Pons (tissue), 1 donor: ENCODE measurements at places on chromosomes 7 and 10.

GRCh38 chr10:21194510-21194993, 297.4 kb upstream of the NEBL start:
- peak; percentile 55 for DNase-seq

DNA sequence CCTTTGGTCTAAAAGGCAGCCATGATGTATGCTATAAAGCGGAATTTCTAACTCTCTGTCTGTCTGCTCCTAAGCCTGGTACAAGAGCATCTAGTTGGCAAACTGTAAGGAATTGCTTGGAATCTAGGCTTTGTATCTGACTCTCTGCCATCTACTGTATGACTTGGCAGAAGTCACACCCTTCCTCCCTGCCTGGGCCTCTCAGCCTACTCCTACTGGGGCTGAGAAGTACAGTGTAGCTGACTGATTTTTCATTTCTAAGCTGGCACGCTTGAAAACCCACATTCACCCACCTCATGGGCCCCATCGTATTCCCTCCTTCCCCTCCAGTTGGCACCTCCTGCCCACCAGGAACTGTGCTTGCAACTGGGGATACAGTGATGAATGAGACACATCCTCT, 435.2 kb downstream of the PLXNA4 start:
- DNase-seq, result no peak

DNA sequence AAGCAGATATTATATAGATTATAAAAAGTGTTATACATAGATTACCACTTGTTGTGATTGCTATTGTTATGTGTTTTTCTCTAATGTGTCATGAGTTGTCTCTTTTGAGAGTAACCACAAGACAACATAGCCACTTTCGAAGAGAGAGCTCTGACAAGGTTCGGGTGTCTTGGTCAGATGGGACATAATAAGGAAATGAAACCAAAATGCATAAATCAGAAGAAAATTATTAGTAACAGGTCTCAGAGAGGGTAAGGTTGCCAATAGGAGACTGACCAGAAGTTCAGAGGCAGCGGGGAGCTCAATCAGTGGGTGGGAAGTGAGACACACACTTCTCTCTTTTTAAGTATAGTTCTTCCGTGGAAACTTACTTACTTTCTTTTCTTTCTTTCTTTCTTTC, 639.2 kb upstream of the POT1 start:
- no peak for DNase-seq

- DNase-seq, result peak; percentile 72
Measured at GRCh38 chr7:77425101-77426051, 9.2 kb upstream of the GSAP start.

GRCh38 chr7:156356551-156356950, 284.0 kb upstream of the RNF32 start:
- no peak for DNase-seq

- DNase-seq, result no peak
Measured at GRCh38 chr7:44979481-44980392, 922 bp upstream of the MYO1G start.

- no peak for DNase-seq
Measured at GRCh38 chr10:62996925-62997324, 136.2 kb upstream of the NRBF2 start.

DNA sequence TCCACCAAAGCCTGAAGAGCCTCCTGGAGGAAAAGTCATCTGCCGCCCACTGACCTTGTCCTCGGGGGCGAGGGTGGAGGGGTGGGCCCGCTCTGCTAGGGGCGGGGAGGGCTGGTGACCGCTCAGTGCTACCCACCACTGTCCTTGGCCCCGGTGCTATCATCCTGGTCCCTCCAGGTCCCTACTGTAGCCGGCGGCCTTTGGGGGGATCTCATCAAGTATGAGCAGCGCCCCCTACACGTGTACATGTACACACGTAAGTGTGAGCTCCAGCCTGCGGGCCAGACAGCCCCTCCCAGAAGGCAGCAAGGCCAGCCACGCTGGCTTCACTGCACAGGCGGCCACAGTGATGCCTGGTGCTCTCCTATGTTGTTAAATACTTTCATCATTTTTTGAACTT, 19.6 kb downstream of the TTYH3 start:
- DNase-seq, result no peak

DNA sequence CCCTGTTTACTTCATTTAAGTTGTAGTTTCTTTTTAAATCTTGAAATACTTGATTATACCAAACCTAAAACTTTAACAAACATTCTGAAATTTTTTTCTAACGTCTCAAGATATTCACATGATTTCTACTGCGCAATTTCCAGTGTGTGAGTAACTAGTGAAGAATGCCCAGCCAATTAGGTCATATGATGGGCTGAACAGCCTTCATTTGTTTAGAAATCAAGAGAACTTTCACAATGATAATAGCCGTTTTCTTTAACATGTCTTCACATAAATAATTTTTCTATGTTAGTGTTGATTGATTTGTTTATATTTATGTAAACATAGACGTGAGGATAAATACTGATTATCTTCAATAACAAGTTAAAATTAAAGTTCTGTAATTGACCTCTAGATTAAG, 21.8 kb downstream of the STAM start:
- DNase-seq, result peak; percentile 93

- DNase-seq, result peak; percentile 5
Measured at GRCh38 chr7:17773289-17773626, 167.0 kb downstream of the SNX13 start.

DNA sequence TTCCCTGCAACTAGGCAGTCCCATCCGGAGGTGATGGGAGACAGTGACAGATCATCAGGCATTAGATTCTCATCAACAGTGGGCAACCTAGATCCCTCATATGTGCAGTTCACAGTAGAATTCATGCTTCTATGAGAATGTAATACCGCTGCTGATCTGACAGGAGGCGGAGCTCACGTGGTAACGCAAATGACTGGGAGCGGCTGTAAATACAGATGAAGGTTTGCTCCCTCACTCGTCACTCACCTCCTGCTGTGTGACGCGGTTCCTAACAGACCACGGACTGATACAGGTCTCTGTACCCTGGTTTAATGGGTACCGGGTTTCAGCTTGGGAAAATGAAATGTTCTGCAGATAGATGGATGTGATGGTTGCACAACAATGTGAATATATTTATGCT, 47.8 kb upstream of the PIK3AP1 start:
- no peak for DNase-seq

DNA sequence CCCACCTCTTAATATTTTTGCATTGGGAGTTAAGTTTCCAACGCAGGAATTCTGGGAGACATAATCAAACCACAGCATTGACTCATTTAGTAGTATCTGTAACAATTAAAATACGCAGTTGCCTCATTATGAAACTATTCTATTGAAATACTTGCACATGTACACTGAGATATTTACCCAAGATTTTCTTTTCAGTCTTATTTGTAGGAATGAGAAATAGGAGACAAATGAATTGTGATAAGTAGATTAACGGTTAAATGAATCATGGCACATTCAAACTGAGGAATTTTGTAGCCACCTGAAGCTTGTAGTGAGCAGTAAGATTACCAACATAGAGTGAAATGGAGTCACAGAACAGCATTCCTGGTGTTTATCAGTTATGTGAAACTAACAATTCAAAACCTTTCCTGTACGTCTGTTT, 18.1 kb downstream of the RP9 start:
- no peak for DNase-seq

- peak; percentile 62 for DNase-seq
Measured at GRCh38 chr7:106023369-106024322, 60.6 kb downstream of the CDHR3 start.

GRCh38 chr10:239109-239508, 103.9 kb downstream of the ZMYND11 start:
- DNase-seq, result no peak

DNA sequence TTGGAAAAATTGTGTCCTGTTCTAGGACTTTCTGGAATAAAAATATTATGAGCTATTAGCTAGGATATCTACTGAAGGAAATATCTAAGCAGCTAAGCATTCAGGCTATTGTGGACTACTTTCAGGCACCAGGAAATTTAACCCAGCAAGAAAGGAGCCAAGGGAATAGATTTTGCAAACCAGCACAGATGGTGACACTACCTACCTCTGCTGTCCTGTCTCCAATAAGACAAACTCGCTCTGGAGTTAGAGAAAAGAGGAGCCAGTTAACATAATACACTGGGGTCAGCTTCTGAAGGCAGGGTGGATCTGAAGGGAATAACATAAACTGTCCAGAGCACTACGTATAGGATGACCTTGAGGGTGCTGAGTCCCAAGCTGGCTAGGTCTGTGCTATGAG, 223.7 kb upstream of the PRSS58 start:
- DNase-seq, result no peak

- no peak for DNase-seq
Measured at GRCh38 chr10:110304394-110304779, 333 bp downstream of the SMNDC1 start.

GRCh38 chr7:14381936-14382335, 392.5 kb upstream of the ETV1 start:
- no peak for DNase-seq

- DNase-seq, result no peak
Measured at GRCh38 chr7:13742126-13742525, 247.3 kb downstream of the ETV1 start.

DNA sequence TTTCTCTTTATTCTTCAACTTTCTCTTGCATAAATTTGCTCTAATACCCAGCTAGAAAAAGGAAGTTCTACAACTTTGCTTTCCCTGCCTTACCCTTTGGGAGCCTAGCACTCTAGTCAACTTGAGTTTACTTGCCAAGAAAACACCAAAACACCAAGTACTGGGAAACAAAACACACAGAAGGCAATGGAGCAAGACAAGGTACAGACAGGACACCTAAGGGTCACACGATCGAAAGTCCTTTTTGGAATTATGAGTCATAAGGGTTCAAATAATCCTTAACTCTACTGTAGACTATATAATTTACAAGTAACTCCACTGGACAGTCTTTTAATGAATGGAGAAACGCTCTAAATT, 42.6 kb upstream of the ANAPC16 start:
- DNase-seq, result no peak

DNA sequence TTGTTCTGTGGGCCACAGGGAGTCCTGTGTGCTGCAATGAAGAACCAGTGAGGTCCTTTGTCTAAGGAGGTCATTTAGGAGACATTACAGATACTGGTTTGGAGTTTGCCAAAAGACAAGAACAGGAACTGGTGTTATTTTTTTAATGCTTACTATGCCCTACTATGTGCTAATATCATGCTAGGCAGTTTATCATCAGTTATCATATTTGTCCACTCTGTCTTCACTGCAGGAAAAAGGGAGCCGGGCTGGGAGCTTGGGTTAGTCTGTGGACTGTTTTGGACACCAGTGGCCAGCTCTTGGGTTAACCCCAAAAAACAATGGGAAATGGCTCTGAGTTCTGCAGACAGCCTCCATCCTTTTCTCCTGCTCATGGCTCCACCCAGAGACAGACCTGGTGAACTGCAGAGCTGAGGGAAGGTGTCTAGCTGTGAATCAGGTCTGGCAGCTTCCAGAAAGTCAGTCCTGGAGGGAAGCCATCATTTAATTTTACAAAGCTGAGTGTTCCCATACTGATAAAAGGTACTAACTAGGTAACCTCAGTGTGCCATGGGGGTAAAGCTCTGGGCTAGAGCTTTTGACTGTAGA, 101.2 kb upstream of the ZNF746 start:
- peak; percentile 36 for DNase-seq

DNA sequence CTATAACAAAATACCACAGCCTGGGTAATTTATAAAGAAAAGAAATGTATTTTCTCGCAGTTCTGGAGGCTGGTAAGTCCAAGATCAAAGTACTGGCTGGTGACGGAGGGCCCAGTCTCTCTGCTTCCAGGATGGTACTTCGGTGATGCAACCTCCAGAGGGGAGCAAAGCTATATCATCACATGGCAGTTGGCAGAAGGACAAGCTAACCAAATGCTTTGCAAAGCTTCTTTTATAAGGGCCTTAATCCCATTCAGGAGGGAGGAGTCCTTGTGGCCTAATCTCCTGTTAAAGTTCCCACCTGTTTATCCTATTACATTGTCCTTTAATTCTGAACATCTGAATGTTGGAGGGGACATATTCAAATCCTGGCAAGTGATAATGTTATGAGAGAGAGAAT, 134.1 kb upstream of the SP4 start:
- no peak for DNase-seq

DNA sequence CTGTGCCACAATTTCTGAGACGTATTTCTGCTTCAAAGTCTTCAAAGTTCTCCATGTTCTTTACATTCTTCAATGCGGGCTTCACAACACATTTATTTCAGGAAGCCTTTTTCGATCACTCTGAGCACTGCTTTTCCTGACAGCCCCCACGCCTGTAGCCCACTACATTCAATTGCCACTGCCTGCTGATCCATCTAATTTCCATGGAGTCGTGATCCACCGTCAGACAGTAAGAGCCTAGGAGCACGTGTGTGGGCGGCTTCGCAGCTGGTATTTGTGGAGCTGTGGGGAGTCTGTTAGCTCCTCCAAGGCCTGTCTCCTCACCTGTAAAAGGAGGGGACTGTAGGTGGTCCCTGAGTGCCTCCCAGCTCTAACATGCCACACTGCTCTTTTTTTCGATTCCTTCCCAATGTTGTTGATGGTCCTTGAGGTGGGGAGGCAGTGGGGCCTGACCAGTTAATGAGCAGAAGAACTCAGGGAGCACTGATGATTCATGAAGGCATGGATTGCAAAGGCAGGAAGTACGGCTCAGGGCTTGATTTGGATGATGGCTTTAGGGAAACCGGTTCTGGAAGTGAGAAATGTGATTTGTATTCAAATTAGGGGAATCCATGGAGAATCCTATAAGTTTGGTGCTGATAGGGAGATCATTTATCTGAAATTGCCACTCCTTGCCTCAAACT, 401.1 kb upstream of the PODXL start:
- no peak for DNase-seq

- peak; percentile 30 for DNase-seq
Measured at GRCh38 chr7:13181216-13181615, 493.8 kb downstream of the ARL4A start.

- no peak for DNase-seq
Measured at GRCh38 chr10:29268011-29268410, 20.9 kb upstream of the LYZL1 start.

DNA sequence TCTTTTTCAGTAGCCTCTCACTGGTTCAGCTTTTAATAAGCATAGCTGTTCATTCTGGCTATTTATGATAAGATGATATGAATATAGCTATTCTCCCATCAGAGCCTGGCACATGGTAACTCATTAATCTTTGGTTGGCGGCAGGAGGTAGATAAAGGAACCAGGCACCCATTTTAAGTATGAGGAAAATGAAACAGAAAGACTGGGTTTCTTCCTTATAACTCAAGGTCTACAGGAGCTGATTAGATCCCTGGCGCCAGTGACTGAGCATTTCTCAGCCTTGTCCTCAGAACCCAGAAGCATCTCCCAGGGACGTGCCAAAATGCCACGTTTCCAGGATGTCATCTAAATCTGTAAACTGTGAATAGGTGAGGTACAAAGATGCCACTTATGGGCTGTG, 141.9 kb downstream of the TCF7L2 start:
- DNase-seq, result no peak

DNA sequence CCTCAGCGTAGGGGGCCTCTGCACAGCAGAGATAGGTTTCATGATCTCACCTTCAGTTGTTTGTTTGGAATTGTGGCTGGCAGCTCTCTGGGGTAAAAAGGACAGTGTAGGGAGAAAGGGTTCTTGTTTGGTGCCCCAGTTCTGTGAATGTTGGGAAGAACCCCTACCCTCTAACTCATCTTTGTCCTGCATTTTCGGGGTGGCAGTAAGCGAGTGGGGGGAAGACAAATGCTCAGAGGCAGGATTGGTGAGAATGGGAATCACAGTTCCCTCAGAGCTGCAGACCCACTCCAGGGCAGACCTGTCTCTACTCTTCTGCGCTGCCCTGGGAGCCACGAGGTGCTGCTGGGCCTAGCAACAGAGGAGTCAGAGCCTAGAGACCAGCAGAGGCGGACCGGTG, 1.8 kb upstream of the LBX1 start:
- DNase-seq, result no peak
